ENCODE measurements at places on chromosomes 4 and X.

DNA sequence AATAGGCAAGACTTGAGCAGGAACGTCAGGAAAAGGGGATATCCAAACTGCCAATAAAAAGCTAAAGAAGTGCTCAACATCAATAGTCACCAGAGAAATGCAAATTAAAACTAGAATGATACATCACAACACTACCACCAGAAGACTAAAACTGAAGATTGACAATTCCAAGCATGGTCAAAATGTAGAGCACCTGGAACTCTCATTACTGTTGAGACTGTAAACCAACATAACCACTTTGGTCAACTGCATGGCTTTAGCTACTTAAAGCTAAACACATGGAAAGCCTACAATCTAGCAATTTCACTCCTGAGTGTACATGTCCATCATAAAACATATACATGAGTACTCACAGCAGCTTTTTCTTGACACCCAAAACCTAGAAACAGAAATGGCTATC is 107.4 kb downstream of the ADGRA3 start:
- DNase-seq: no peak

DNA sequence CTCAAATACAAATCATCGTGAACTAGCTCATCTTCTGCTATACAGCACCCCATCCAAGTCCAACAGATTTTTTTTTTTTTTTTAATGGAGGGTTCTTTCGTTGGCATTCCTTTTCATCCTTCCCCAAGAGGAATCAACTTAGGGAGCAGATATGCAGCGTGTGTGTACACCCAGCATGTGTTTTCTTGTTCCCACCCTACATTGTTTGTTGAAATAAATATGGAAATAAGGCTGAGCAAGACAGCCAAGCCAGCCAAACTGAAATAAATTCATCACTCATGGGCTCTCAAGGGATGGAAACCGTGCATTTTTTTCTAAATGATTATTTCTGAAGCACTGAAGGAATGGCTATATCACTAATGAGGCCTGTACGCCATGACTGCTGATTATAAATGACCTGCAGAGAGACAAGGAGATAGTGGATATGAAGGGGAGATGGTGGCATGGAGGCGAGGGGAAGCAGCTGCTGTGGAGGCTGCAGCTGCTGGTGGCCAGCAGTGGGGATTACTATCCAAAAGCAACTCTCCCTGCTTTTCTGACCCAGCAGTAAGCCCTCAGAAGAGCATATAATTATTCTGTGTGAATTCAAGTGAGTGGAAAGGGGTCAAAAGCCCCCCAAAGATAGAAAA is 173.9 kb downstream of the MGST2 start:
- no peak for DNase-seq

- DNase-seq: no peak
Measured at GRCh38 chrX:16167181-16167580, at the start of gene MAGEB17. Gene MAGEB17 (plus strand): TSS chrX:16167481. CDS start chrX:16170383, 2,902 bp downstream.

- DNase-seq: no peak
Measured at GRCh38 chr4:77007358-77008230, 58.0 kb downstream of the SEPTIN11 start.

- DNase-seq: no peak
Measured at GRCh38 chr4:137823007-137823406, 290.7 kb upstream of the PCDH18 start.

- DNase-seq: no peak
Measured at GRCh38 chr4:32460972-32461371, 1740.8 kb downstream of the PCDH7 start.

- DNase-seq: no peak
Measured at GRCh38 chrX:43750248-43750676, 94.2 kb downstream of the MAOA start.

DNA sequence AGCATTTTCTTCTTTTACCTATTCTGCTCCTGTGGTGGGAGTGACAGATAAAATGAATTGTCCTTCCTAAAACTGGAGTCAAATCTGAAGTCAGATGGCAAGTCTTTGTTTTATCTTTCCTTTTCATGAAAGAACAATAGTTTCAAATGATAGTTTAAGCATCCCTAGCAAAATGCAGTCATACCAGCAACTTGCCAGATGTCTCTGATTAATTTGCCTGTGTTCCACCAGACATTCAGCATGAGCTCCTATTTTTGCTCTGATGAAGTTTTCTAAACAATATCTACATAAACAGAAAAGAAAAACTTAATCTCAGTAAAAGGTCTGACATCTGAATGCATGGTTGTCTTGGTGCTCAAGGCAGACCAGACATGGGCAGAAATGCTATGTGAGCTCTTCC is 15.2 kb downstream of the PRKG2 start:
- DNase-seq: no peak
